ENCODE measurements at places on chromosomes 1 and 21.

DNA sequence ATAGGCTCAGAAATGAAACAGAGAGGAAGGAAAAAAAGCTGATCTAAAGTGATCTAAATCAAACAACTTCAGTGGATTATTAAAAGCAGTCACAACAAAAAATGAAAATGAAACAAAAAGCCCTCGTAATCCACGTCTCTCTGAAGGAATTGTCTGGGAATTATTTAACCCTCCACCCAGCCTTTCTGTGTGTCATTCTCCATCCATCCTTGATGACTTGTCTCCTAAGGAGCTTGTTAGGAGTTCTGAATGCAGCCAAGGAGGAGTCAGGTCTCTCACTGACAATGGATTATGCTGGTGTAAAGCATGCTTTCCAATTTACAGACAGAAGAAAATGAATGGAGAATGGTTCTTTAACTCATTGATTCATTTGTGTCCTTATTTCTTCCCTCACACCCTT lies 359.3 kb upstream of the RUNX1 start:
- DNase-seq: no peak

- DNase-seq: no peak
These were observed 196.2 kb downstream of the NPHP4 start for GRCh38 chr1:5796028-5796427.

DNA sequence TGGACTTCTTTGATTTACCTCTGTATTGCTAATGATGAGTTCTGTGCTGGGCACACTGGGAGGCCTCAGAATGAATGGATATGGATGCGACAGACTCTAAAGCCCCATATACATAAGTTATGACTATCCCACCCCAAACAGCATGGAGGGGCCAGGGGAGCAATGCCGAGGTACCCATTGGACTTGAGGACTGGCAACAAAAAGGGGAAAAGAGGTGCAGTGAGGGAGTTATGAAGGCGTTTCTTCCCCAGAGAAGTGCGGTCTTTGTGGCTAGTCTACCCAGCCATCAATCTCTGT lies 15.2 kb upstream of the CDCA8 start:
- no peak for DNase-seq

DNA sequence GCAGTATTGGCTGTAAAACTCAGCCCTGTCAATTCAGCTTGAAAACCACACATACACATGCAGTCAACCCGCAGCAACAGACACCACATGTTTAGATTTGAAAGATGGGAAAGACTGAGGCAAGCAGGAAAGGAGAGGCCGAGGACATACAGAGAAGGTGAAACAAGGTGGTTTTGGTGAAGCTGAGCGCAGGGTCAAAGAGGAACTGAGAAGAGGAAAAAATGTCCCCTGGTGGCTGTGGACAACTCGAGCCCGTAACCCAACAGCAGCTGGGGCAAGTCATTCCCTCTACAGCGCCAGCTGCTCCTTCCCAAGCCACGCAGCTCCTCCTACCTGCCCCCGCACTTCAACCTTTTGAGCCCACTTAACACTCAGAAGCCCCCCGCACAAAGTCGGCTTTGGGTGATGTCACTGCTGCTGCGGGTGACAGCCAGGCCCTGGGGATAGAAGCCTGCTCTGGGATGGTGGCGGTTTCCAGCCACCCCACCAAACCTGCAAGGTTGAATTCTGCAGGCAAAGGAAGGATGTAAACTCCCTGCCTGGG lies 63.0 kb downstream of the KCNN3 start:
- no peak for DNase-seq

Data from activated naive CD8-positive, alpha-beta T cell treated with anti-CD3 and anti-CD28 coated beads, Interleukin-2, amount 10 ng/mL, durations not matched to agents 7 days and 5 days (primary cell).